Stimulated activated CD4-positive, alpha-beta T cell treated with anti-CD3 and anti-CD28 coated beads, Interleukin-1b, Interleukin-23, amount 100 ng/mL, for 48 hours (primary cell): ENCODE measurements at places on chromosomes 4 and X.

- no peak for DNase-seq
Observed at GRCh38 chr4:33357121-33357520, 2637.0 kb downstream of the PCDH7 start.

DNA sequence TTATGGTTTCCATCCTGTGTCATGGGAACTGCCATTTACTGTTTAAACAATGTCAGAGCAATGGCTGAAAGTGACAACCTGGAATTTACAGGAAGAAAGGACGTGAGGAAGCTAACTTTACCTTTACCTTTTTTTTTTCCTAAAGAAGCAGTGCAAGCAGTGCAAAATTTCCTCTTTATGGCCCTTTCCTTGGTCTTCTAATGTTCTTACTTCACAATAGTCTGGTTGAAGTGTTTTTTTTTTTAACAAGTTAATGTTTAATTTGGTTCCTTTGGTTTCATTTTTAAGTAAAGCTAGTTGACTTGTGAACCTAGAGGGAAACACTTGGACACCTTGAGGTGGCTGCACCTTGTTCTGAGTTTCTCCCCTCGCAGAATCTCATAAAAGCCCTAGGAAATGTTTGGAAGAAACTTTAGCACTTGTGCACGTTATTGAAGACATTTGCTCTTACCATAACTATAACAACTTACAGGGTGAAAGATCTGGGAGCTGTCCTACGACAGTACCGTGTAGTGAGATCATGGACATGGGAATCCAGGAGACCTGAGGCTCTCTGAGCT is 1.8 kb downstream of the SGMS2 start:
- no peak for DNase-seq

- DNase-seq: no peak
Observed at GRCh38 chrX:124209792-124210576, 122.5 kb upstream of the TEX13D start.

DNA sequence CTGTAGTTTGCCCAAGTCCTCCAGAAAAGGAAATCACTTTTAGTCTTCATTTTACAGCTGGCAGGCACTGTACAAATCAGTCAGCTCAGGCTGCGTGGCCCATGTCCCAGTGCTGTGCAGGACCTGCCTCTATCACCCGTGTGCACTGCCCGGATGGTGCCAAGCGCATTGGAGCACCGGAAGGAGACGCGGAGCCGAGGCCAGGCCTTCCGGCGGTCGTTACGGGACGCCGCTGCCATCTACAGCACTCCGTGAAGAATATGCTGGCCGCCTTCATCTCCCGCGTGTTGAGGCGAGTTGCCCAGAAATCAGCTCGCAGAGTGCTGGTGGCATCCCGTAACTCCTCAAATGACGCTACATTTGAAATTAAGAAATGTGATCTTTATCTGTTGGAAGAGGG is at the start of gene PDHA2:
Gene PDHA2 (plus strand): TSS at position 203 of the 400 bp plus-strand sequence. CDS start 58 bp downstream, at position 261.
- DNase-seq: no peak

DNA sequence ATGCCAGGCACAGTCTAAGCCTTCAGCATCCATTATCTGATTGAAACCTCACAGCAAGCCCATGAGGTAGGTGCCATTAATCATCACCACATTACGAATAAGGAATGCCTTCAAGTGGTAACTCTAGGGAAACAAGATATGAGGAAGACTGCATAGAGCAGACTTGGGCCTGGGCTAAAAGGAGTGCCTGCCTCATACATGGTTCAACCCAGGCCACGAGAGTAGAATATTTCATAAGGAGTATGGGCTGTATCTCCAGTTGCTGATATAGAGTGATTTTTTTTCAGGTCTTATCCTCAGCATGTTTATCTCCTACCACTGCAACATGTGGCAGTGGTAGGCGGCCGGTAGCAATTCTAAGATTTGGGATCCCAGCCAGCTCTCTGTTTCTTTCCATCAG is 51.7 kb downstream of the ATP11C start:
- DNase-seq: no peak

- DNase-seq: no peak
Observed at GRCh38 chrX:107747596-107748161, 27.9 kb downstream of the TSC22D3 start.

DNA sequence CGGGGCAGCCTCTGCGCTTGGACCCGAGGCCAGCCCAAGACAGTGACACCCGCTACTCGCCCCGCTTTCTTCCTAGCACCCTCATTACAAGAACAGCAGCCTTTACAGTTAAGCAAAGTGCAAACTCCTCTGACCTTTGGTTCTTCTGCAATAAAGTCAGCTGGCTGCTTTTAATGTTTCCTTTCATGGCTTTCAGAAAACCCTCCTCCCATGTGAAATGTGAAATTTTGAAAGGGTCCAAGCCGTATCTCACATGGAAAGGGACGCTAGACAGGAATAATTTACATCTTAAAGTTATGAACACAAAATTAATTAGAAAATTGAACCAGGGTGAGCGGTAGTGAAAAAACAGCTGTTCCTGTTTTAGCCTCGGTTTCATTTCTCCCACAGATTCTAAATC is 520.1 kb upstream of the FRG1 start:
- no peak for DNase-seq

DNA sequence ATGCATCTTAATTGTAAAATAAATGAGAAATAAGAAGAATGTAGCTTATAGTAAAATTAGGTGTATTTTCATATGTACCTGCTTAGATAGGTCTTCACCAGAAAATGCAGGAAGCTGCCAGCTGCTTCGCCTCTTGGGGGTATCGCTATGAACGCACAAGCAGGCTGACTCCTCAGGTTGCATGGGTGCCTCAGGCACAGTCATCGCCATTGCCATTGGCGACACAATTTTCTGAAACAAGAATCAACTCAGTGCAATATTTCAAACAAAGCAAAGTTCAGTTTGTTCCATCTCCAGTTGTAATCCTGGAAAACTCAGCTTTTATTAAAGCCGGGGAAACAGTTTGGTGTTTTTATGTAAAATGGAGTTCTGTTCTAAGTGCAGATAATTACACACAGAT is 29.7 kb downstream of the STOX2 start:
- no peak for DNase-seq

- no peak for DNase-seq
Observed at GRCh38 chr4:120051253-120051652, 15.4 kb downstream of the MAD2L1 start.

DNA sequence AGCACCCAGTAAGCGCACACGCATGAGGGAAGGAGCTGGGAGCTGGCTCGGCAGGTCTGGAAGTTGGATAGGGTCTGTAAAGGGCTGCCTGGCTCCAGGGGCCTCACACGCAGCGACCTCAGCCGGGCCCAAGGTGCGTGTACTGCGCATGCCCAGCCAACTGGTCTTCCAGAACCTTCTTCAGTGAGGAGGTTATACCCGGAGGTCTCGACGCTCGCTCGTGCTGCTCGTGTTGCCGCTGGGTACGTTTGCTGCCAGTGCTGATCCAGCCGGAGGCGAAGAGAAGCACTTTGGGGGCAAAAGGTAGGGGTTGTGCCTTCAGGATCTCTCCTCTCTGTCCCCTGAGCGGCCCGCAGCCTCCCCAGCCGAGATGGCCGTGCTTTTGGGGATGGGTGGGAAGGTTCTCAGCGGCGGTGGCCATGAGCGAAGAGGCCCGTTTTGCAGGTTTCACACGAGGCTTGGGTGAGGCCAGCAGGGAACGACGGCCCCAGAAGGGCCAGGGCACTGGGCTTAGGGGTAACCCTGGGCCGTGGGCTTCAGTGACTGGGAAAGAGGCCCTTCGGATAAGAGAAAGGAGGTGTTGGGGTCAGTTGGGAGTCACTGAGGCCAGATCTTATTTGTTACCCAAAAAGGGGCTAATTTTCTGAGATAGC is 3.8 kb upstream of the CXCL9 start:
- no peak for DNase-seq

DNA sequence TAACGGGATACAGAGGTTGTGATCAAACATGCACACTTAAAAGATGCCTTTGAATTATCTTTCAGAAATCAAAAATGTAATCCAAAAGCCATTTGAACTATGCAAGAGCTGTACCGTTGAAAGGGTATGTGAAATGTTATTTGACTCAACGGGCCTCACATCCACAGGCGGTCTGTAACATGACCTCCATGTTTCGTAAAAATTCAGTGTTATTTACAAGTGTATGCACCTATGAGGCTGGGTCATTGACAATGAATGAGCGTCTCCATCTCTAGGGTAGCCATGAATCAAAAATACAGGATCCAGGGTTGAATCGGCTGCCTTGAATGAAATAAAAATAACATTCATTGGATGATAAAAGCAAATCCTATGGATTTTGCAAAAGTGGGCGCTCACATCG is 100.1 kb downstream of the CRLF2 start:
- DNase-seq: no peak

GRCh38 chrX:110012818-110013485 is 10.0 kb downstream of the TMEM164 start:
- no peak for DNase-seq

GRCh38 chr4:74095482-74095881 is 3.5 kb downstream of the CXCL2 start:
- no peak for DNase-seq

DNA sequence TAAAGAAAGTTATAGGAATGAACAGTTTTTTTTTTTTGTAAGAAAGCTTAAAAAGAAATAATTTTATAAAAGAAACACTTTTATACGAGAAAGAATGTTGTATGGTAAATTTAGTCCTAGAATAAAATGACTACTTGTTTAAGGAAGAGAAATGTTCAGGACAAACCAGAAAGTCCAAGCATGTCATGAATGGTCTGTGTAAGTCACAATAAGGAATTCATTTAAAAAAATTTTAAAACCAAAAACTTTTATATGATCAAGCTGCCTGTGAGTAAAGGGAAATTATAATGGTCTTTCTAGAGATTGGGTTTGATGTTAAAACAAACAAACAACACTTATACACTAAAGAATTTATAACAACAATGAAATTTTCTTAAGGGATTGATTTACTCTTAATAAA is 858.9 kb upstream of the PCDH7 start:
- no peak for DNase-seq

DNA sequence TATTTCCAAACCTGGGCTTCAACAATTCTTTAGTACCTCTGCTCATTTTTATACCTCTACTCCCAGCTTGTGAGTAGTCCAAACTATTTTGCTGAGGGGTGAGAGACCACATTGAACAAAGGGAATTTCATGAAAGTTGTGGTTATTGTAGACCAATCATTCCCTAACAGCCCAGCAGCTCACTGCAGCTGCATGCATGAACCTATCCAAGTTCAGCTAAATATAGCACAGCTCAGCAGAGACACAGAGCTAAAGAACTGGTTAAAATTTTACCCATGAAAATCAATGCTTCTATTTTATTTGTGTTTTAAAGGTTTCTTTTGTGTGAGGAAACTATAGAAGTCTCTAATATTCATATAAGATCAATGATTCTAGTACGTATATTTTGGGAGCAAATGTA is 82.7 kb downstream of the TECRL start:
- no peak for DNase-seq

DNA sequence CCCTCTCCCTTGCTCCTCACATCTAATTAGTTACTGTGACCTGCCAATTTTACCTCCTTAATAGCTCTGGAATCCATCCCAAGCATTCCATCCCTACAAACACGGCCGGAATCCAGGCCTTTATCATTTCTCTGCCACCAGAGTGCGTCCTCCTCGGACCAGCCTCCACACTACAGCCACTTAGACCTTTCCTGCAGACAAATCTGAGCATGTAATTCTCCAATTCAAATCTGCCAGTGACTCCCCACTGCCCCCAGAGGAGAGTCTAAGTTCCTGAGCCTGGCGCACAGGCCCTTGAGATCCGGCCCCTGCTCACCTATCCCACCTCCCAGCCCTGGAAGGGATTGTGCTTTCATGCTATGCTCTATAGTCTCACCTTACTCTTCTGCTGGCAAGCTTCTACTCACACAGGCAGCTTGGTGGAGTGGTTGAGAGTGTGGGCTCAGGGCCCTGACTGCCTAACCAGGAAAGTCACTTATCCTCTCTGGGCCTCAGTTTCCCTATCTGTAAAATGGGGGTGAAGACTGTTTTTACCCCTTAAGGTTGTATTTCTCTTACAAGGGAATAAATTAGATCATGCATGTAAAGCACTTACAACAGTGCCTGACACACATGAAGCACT is 31.2 kb downstream of the PJA1 start:
- DNase-seq: no peak

DNA sequence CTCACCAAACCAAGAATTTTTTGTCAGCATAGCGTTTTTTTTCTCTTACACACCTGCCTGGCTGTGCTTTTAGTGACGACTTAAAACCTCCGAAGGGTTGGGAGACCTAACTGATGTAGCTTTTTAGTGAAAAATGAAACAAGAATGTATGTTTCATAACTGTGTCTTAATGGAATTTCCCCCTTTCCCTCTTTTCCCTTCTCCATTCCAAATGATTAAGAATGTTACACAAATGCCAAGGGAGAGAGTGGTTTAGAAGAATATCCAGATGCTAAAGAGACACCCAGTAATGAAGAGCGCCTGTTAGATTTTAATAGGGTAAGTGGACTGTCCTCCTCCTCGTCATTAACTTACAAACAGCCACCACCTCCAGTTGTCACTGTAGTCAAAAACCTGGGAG is 33.2 kb upstream of the TBC1D14 start:
- no peak for DNase-seq

DNA sequence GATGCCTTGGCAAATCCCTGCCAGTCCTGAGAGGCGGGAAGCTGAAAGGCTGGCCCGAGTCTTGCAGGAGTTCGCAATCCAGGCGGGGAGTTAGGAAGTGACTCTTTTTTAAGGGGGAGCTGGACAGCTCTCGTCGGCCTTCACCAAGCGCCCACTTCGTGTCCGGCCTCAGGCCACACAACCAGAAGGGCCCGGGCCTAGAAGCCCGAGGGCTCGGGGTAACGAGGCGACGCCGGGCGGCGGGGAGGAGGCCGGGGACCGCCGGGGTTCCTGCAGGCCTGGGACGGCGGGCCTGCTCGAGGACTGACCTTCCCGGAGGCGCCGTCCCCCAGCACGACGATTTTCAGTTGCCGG is 395 bp downstream of the RAB28 start:
- DNase-seq: no peak

DNA sequence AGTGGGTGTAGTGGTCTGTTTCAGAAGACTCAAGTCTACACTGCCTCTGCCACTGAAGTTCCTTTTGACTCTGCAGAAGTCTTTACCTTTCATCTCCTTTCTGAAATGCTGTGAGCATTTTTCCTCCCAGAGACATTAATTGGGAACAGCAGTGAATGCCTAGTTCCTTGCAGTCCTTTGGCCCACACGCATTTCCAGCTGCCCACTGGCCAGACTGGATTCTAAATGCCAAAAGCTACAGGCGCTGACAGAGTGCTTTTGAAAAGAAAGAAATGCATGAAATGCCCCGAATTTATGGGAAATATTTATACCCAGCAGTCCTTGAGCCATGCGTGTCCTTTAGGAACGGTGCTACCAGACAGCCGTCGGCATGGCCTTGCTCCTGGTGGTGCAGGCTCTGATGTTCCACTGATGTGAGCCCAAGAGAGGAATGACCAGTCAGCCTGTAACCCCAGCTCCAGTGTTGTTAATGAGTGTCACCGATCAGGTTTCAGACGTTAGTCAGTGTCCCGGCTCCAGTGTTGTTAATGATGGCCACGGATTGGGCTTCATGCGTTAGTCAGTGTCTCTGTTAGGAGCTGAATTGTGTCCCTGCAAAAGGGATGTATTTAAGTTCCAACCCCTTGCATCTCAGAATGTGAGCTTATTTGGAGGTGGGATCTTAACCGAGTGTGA is 132.6 kb downstream of the TBL1X start:
- no peak for DNase-seq
